ENCODE measurements at places on chromosomes 6 and 20.

DNA sequence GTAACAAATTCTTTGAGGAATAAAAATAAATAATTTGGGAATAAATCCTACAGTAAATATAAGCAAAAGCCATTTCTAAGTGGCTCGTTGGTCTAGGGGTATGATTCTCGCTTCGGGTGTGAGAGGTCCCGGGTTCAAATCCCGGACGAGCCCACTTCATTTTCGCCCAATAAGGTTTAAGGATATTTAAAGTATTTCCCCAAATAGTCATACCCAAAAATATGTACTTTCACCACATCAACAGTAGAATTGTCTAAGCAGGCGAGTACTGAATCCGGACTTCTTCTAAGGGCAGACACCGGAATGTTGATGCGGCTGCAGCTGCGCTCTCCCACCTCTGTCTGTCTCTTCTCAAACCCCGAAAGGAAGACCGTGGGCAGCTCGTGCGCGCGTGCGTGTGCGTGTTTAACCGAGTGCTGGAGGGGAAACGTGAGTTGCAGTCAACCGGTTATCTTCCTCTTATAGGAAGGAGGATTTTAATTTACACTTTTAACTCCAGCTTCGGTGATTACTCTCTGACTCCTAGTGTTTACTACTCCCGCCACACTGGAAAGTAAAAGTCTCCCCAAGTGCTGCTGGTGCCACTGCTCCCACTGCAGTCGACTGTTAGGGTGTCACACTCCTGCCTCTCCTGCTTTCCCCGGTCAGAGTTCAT is 155.7 kb upstream of the PRSS16 start:
- DNase-seq: no peak

- no peak for DNase-seq
Observed at GRCh38 chr6:5989141-5989723, 17.5 kb downstream of the NRN1 start.

DNA sequence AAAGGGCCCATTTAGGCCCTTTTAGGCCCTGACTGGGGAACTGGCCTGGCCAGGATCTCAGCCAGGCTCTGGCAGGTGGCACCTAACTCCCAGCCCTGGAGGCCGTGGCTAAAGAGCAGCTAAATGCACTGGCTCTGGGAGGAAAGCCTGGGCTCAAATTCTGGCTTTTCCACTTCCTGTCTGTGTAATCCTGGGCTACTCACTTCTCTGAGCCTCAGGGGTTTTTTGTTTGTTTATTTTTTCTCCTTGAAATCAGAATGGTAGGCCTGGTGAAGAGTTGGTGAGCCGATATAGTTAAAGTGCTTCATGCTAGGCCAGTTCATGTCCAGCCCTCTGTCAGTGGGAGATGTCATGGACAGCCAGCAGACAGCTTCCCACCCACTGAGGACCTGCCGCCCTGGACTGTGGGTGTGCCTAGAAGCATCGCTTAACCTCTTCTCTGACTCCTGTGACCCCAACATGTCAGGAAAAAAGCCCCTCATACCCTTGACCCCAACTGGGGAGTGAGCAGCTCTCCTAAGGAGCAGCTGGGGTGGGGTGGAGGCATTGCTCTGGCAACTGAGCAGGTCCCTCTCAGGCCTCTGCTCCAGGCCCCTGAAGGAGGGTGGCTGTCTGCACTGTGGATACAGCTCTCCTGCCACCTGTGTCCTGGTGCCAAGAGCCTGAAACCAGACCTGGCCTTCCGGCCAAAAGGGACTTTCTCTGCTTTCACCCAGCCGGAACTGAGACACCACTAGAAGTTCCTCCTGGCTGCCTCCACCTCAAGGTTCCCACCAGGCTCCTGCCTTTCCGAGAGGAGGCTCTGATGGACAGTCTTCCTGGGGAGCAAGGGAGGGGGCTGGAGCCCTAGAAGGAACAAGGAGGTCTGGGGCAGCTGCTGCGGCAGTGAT is 57.2 kb upstream of the MYL9 start:
- no peak for DNase-seq

GRCh38 chr6:43773050-43773979 is 3.3 kb downstream of the VEGFA start:
- no peak for DNase-seq

DNA sequence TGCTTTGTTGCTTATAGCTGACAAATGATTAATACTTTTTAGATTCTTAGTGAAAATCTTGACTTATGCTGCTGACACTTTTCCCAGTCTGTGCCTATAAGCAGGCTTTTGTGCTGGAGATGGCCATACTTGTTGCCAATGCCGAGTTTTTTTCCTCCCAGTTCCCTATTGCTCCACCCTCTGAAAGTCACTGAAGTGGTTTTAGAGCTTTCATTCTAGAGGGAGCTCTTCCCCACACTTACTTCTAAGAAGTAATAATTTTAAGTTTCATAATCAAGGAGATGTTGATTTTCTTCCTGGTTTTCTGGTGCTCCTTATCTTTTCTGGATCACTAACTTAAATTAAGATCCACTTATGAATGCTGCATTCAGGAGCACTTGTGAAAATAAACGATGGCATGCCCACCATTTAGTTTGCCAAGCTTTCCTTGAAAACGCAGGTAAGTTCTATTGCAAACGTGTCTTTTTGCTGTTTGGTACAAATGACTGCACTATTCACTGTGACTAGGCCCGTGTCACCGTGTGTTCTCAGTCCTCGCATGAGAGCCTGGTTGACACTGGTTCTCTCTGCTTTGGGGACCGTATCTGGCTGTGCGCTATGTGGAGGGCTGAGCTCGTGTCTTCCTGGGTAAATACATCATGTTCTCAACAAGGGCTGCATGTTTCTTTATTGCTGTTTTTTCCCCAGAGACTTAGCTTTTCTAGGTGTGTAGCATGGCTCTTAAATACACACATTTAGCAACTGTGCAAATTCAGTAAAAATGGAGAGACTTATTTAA is 50.2 kb downstream of the GFRA4 start:
- DNase-seq: no peak

- DNase-seq: no peak
Observed at GRCh38 chr6:220721-221475, 71.4 kb upstream of the DUSP22 start.

DNA sequence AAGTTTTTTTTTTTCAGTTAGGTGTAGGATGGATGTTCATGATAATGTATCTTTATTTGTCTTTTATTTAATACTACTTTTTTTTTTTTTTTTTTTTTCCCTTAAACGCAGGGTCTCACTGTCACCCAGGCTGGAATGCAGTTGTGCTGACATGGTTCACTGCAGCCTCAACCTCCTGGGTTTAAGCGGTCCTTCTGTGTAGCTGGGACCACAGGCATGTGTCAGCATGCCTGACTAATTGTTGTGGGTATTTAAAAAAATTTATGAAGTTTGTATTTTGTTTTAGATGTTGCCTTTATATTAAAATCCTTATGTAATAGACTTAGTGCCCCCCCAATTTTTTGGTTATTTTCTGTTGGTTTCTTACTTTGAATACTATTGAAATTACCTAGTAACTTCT is 42.6 kb downstream of the NCOA3 start:
- DNase-seq: no peak

GRCh38 chr20:11792568-11792953 is 125.1 kb upstream of the BTBD3 start:
- no peak for DNase-seq

GRCh38 chr6:114783083-114783482 is 440.3 kb upstream of the HS3ST5 start:
- DNase-seq: no peak

DNA sequence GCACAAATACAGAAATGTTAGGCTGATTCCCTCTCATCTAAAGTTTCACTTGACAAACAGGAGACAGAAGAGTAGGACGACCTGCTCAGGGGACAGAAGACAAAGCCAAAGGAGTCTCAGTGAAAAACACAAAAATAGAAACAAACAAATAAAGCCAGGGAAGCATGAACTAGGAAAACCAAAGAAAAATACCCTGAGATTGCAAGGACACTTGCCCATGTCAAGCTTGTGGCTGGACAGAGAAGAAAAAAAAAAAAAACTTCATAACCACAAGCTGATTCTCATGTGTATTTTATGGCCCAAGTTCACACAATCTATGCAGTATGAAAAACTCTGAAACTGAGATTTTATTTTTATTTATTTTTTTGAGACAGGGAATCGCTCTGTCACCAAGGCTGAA is 85.6 kb upstream of the BEND6 start:
- DNase-seq: no peak

DNA sequence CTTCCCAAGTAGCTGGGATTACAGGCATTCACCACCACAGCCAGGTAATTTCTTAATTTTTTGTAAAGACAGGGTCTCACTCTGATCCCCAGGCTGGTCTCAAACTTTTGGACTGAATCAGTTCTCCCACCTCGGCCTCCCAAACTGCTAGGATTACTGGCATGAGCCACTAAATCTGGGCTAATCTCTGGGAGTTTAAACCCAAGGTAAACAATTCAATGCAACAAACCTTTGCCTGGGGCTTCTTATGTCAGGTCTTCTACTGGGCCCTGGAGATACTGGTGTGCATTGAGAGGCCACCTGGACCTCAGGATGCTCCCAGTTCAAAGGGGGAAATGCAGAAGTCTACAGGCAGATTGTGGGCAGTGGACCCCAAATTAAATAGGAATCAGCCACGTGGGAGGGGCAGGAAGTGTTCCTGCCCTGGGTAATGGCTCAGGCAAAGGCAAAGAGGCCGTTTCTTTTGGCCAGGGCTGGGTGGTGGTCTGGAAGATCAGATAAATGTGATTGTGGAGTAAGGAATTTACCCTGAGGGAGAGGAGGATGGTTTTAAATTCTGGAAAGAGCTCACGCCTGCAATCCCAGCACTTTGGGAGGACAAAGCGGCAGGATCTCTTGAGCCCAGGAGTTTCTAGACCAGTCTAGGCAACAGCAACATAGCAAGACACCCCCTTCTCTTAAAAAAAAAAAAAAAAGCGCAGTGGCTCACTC is 1.3 kb upstream of the MYBL2 start:
- no peak for DNase-seq

DNA sequence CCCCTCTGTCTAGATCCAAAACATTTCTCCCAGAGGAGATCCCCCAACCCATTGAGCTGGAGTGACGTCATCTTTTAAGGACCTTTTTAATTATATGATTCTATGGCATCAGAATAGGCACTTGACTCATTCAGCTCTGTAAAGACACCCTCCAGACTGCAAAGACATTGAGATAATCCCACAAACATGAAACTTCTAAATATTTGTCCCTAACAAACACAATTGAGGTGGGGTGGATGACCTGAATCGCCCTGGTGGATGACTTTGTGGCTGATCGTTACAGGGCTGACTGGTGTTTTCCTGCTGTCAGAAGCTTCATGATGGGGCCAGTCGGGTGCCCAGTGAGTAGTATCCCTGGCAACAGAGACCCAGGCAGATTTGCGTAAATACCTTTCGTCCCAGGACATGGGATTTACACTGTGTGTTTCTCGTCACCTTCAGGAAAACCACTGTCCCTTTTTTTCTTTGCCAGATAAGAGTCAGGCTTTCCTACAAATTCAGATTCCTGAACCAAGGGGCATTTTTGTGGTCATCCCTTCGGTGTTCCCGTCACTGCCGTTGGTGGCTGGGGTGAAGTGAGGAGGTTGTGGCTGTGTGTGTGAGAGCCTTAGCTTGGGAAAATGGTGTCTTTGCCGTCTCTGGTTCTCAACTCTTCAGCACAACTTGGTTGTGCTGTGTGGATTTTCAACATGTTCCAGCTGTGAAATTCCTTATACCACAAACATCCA is 5.3 kb upstream of the PCK1 start:
- DNase-seq: no peak

DNA sequence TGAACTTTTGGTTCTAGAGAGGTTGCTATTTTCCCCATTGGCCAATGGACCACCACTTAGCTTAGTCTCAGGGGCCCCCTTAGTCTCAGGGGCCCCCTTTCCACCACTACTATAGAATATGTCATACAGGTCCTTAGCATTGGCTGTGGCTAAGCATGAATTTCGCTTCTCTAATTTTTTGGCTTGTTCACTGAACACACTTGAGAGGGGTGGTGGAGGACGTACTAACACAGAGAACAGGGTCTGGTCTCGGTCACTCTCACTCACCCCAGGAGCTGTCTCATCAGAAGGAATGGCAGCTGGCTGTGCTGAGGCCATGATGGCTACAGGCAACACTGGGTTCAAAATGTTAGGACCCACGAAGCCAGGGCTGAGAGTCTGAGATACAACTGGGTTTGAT is 30.3 kb downstream of the ZNF318 start:
- no peak for DNase-seq

GRCh38 chr20:10524034-10524476 is 89.0 kb downstream of the SLX4IP start:
- no peak for DNase-seq

GRCh38 chr20:46634528-46634927 is 16.7 kb downstream of the SLC13A3 start:
- no peak for DNase-seq

- DNase-seq: no peak
Observed at GRCh38 chr6:151306269-151306783, 66.6 kb downstream of the AKAP12 start.

DNA sequence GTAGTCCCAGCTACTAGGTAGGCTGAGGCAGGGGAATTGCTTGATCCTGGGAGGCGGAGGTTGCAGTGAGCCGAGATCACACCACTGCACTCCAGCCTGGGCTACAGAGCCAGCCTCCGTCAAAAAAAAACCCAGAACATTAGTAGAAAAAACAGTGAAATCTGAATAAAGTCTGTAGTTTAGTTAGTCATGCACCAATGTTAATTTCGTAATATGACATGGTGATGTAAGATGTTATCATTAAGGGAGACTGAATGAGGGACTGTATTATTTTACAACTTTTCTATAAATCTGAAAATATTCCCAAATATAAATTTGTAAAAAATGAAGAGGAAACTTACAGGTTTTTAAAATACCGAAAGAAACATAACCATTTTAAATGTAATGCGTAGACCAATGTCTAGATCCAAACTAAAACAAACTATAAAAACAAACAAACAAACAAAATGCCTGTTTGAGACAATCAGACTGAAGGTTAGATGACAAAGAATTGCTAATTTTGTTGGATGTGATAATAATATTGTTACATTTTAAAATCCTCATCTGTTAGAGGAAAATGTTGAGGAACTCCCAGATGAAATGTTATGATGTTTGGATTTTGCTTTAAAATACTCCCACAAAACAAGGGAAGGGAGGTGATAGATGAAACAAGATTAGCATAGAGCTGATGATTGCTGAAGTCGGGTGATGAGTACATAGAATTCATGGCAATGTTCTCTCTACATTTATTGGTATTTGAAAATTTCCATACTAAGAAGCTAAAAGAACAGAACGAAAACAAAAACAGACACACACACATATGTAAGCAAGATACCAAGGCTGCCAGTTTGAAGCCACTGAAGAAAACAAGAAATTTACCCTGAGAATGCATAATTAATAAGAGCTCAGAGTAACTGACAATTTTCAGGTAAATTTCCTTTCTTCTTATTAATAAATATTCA is 1.8 kb downstream of the GSTA4 start:
- DNase-seq: no peak

- DNase-seq: no peak
Observed at GRCh38 chr20:41627001-41627495, 8.9 kb upstream of the CHD6 start.

- DNase-seq: no peak
Observed at GRCh38 chr6:139198529-139199288, 63.8 kb downstream of the HECA start.

DNA sequence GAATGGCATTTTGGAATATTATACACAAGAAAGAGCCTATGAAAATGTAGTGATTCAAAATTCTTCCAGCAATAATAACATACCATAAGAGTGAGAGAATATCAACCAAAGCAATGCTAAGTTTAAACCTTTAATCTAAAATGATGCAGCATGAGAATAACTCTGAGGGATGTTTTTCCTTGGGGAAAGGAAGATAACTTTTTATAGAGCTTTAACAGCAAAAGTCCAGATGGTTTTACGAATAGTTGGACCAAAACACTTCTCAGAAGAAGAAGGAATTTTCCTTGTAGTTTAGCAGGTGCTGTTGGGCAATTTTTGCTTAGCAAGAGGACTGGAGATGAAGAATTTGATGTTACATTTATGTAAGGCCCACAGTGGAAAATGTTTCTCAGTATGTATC is 1503.2 kb downstream of the HACE1 start:
- no peak for DNase-seq

All from urinary bladder (tissue), 4 donors.